ENCODE measurements at places on chromosomes 2 and 18.

DNA sequence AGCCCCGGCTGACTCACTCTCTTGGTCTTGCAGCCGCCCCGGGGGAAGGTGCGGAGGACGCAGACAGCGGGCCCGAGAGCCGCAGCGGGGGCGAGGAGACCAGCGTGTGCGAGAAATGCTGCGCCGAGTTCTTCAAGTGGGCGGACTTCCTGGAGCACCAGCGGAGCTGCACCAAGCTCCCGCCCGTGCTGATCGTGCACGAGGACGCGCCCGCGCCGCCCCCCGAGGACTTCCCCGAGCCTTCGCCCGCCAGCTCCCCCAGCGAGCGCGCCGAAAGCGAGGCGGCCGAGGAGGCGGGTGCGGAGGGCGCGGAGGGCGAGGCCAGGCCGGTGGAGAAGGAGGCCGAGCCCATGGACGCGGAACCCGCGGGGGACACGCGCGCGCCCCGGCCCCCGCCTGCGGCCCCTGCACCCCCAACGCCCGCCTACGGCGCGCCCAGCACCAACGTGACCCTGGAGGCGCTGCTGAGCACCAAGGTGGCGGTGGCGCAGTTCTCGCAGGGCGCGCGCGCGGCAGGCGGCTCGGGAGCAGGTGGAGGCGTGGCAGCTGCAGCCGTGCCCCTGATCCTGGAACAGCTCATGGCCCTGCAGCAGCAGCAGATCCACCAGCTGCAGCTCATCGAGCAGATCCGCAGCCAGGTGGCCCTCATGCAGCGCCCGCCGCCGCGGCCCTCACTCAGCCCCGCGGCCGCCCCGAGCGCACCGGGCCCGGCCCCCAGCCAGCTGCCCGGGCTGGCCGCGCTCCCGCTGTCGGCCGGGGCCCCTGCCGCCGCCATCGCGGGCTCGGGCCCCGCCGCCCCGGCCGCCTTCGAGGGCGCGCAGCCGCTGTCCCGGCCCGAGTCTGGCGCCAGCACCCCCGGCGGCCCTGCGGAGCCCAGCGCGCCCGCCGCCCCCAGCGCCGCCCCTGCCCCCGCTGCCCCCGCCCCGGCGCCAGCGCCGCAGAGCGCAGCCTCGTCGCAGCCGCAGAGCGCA is 12.7 kb downstream of the SALL3 start:
- DNase-seq, result no peak

DNA sequence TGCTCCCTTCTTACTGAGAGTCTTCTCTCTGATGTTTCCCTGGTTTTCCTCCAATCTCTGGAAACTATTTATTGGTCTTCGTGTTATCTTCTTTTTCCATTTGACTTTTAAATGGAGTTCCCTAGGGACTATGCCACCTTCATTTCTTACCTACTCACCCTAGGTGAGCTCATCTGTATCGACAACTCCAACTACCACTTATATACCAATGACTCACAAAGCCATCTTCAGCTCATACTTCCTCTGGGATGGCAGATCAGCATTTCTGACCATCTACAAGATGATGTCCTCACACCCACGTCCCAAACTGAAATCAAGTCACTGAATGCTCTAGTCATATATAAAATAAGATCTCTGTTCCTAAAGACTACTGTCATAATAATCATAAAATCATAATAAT is 40.6 kb downstream of the CFAP210 start:
- DNase-seq, result no peak

DNA sequence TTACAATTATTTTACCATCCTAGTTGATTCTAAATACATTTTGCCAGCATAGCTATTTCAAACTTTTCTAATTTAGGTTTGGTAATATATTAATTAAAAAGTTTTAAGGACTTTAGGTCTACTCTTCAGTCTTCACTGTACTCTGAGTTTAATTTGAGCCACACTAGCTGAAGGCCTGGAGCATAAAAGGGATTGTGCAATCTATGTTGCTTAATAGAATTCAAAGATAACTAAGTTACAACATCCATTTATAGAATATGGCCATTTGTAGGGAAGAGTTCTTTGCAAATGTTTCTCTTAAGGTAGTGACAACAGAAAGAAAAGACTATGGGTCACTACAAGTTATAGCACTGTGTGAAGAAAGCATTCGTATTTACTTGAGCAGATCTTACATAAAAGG is 702.2 kb upstream of the NRXN1 start:
- peak; percentile 61 for DNase-seq

- peak; percentile 32 for DNase-seq
Observed at GRCh38 chr2:11343650-11344341, 640 bp downstream of the ROCK2 start.

DNA sequence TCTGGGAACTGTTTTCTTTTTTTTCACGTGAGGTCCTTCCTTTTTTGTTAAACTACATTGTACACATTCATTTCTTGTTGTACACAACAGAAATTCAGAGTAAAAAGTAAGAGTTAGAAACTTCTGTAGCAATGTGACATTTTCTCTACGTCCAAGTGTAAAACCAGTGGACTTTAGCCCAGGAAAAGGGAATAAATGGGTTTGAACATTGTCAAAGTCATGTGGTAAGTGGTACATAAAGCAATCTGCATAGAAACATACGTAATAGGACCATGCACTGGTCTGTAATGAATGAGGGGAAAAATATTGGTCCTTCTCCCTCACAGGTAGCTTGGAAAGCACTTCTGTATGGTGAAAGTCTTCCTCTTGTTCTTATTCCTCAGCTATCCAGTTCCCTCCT is 421.4 kb downstream of the SETBP1 start:
- no peak for DNase-seq

All from cardiac fibroblast (primary cell).